ENCODE measurements at places on chromosomes 2 and 18.
A peak's percentile ranks its signal among the peaks of the same experiment; 100 is the strongest.

GRCh38 chr2:100877555-100877954 lies 57.6 kb downstream of the NPAS2 start:
- DNase-seq = no peak

DNA sequence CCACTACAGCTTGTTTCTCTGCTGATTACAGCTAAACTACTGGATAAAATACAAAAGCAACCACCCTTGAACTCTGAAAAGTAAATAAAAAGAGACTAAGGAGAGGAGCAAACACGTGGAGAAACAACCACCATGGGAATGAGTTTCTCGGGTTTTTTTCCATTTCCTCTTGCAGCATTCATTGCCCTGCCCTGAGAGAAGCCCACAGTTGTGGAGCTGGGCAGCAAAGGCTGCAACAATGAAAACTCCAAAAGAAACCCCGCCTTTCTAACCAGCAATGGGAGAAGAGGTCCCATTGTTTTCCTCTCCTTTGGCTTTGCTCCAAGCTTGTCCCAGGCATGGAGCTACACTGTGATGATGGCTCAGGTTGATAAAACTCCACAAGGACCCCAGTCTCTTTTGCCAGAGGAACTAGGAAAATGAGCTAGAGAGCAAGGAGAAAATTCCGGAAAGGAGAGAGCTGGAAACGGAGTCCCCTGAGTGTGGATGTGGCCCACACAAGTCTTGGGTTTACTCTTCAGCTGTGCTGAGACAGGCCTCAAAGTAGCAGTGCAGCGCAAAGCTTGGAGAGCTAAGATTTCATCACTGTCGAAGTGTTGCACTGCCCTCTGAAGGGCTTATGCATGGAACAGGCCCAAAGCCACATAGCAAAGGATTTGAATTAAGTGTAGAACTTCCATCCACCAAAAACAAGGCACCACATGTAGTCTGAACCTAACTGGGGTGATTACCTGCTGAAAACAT lies 20.9 kb downstream of the NAPG start:
- no peak for DNase-seq

GRCh38 chr2:65662654-65663432 lies 230.4 kb upstream of the SPRED2 start:
- no peak for DNase-seq

DNA sequence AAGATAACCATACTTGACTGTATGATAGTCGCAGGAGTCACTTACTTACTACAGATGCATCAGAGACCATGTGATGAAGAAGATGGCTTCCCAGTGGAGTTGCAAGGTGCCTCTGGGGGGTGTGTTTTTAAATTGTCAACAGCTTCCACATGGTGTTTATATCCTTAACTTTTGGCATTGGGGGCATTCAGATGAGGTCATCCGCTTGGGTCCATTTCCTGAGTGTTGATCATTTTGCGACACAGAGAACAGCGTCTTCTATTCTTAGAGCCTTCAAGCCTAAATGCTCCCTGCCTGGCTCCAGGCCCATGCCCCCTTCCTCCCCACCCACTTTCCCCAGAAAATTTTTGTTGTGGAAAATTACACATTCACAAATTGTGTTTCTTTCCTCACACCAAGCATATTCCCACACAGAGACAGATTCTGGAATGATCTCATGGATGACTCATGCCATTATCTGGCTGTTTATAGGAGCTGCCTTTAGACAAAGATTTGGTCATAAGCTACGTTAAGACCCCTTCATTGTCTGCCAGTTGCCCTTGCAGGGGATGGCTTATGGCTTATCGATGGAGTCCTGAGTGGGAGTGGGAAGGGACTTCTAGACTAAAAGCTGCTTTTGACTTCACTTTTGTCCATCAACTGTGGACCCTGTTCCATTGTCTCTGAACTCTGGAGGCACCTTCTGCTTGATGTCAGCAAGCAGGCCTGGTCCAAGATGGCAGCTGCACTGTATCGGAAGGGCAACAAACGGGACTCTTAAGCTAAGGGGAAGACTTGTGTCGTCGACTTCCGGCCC lies 91.8 kb downstream of the CABLES1 start:
- peak; percentile 83 for DNase-seq

GRCh38 chr18:48533340-48534070 lies 5.3 kb upstream of the CTIF start:
- DNase-seq = no peak

GRCh38 chr2:43265001-43265400 lies 38.6 kb upstream of the ZFP36L2 start:
- DNase-seq = no peak

GRCh38 chr2:120026890-120027289 lies 14.0 kb downstream of the EPB41L5 start:
- DNase-seq = no peak

DNA sequence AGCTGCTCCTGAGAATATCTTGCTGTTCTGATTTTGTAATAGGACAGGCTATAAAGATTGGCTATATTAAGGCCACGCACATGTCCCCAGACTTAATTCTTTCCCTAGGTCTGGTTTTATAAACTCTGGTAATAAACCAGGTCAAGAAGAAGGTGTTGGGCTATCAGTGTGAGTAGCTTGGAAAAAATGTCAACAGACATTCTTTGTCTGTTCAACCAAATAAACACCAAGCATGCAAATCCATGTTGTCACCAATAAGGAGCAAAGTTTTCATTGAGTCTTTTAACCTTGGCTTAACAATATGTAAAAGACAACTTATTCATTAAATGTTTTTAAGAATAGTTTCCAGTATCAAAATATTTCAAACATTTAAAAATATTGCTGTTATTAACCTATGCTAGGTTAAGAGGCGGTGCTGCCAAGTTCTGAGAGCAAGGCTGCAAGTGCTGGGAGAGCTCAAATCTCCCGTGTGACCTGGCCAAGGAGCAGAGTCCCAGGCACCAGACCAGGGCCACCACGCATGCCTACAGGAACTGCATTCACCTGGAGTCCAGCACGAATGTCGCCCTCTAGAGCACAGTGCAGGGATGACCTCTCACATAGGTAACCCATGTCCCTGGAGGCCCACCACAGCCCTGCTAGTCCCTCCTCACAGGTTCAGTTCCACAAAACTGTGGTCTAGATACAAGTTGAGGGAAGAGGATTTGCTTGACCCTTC lies 120.5 kb upstream of the POU3F3 start:
- DNase-seq = no peak

GRCh38 chr18:7577706-7578105 lies 10.6 kb downstream of the PTPRM start:
- DNase-seq = no peak

GRCh38 chr2:81598453-81598852 lies 1293.9 kb upstream of the LRRTM1 start:
- DNase-seq = no peak

- no peak for DNase-seq
Measured at GRCh38 chr2:140639628-140640027, 1491.2 kb downstream of the LRP1B start.

- DNase-seq = no peak
Measured at GRCh38 chr18:8283891-8284585, 325.2 kb upstream of the RAB12 start.

DNA sequence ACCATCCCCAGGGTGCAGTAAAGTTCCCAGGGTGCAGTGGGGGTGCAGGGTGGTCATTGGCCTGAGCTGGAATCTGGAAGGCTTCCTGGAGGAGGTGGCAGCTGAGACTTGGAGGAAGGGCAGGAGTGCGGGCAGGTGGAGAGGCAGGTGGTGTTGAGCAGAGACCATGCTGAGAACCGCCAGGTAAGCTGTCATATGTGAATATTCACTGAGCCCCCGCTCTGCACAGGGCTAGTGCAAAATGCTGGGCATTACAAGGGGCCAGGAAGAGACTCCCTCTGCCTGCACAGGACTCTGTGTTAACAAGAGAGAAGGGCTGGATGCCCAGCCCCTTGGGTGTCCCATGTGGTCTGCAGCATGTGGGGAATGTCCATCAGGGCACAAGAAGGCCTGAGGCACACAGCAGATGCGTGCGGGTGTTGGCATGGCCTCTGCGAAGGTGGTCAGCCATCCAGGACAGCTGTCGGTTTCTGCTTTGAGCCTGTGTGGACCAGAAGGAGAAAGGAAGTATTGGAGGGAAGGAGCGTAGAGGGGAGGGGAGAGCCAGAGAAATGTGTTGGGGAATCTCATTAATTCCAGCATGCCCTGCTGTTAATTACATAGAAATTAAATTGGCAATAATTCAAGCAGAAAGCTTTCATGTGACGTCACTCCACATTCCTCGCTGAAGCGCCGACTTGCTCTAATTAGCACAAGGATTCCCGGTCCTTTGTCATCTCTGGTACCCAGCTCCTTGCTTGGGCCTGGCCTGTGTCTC lies 62.8 kb upstream of the OTOS start:
- no peak for DNase-seq

- DNase-seq = no peak
Measured at GRCh38 chr18:63106727-63107126, 212.8 kb downstream of the BCL2 start.

- no peak for DNase-seq
Measured at GRCh38 chr2:123540291-123540690, 484.8 kb upstream of the CNTNAP5 start.

DNA sequence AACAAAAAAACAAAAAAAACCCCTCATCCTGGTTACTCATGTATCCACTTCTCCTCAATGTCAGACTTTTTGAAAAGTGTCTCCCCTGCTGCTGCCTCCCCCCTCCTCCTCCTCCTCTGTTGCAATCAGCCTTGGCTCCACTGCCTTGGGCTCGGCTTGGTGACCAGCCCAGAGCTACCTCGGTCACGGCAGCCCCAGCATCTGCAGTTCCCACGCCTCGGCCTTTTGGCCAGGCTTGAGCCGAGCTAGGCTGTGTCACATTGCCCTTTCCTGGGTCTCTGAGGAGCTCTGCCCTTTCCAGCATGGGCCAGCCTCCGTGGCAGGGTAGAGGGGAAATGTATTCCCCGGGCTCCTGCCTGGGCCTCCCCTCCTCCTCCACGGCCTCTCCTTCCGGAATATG lies 22.7 kb upstream of the INHBB start:
- peak; percentile 85 for DNase-seq

- no peak for DNase-seq
Measured at GRCh38 chr2:158458617-158458920, 1.8 kb downstream of the PKP4 start.

- DNase-seq = no peak
Measured at GRCh38 chr2:29207352-29208148, 92.3 kb downstream of the CLIP4 start.

DNA sequence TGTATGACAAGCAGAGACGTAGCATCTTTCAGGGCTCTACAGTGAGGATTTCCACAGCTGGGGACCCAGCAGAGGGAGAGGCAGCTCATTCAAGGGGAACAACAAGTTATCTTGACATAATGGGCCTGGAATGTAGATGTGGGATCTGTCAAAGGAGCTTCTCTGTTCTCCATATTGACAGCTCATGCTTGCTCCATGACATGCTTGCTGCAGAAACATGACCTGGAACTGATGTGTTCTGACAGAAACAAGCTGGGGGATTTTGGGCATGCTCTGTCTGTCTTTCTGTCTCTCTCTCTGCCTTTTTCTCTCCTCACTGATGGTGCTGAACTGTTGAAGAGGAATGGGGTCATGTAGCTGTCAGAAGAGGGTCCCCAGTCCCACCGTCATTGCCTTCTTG lies 79.6 kb downstream of the MMADHC start:
- DNase-seq = no peak

GRCh38 chr2:181673173-181673572 lies 7.1 kb downstream of the NEUROD1 start:
- no peak for DNase-seq

DNA sequence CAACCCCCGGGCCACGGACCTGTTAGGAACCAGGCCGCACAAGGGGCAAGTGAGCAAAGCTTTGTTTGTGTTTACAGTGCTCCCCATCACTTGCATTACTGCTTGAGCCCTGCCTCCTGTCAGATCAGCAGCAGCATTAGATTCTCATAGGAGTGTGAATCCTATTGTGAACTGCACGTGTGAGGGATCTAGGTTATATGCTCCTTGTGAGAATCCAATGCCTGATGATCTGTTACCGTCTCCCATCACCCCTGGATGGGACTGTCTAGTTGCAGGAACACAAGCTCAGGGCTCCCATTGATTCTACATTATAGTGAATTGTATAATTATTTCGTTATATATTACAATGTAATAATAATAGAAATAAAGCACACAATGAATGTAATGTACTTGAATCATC lies 125.6 kb downstream of the FMNL2 start:
- no peak for DNase-seq

- DNase-seq = no peak
Measured at GRCh38 chr2:78992451-78992806, 33.1 kb upstream of the REG3G start.

DNA sequence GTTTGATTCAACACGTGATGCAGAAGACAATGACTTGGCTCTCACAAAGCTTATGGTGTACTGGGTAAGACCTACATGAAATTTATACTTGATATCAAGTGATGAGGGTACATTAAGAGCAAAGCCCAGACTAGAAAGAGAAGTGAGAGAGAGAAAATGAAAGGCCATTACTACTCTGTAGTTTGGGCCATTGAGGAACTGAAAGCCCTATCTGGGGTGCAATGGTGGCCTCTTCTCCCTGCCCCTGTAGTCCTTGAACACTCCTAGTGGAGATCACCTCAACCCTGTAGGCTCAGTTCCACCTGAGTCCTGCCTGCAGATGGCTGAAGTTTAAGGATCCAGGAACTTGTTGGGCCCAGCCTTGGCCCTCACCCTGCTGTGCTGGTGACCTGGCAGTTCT lies 569.8 kb upstream of the MEX3C start:
- no peak for DNase-seq

- peak; percentile 65 for DNase-seq
Measured at GRCh38 chr2:61660511-61661388, 122.6 kb upstream of the XPO1 start.

GRCh38 chr2:102792568-102793208 lies 30.9 kb downstream of the TMEM182 start:
- DNase-seq = no peak

- no peak for DNase-seq
Measured at GRCh38 chr18:37714691-37715090, 149.1 kb upstream of the CELF4 start.

DNA sequence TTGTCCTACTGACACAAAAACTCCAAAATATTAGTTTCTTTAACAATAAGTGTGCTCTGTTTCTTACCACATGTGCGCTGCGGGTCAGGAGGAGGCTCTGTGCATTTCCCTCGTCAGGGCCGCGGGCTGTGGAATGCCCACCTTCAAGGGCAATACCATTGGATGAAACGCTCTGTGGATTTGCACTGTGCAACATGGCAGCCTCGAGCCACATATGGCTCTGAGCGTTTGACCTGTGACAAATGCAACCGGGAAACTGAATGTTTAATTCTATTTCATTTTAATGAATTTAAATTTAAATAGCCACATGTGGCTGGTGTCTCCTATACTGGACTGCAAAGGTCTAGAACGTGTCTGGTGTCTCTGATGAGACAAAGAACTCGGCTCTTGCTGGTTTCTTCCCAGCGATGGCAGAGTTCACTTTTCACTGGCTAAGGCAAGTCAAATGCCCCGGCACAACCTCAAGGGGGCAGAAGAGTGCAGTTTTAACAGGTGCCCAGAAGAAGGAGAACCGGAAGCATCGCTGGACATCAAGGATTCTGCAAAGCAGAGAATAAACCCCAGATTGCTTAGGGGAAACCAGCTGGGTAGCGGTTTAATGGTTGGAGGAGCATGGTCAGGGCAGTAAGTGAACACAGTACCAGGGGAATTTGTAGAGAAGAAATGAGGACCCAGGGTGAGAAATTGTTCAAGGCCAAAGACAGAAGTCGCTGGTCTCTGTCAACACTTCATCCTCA lies 37.0 kb upstream of the TMEM18 start:
- DNase-seq = no peak

All from right atrium auricular region (tissue), 2 donors.